Activated CD8-positive, alpha-beta T cell treated with anti-CD3 and anti-CD28 coated beads for 36 hours (primary cell): ENCODE measurements at places on chromosomes 5 and 9. TPM values are rescaled to one million over a fixed set of nuclear protein-coding genes. Genes with fewer than 3 reads are reported as not detected.

The CDX1 gene
- not detected for total RNA-seq

DNA sequence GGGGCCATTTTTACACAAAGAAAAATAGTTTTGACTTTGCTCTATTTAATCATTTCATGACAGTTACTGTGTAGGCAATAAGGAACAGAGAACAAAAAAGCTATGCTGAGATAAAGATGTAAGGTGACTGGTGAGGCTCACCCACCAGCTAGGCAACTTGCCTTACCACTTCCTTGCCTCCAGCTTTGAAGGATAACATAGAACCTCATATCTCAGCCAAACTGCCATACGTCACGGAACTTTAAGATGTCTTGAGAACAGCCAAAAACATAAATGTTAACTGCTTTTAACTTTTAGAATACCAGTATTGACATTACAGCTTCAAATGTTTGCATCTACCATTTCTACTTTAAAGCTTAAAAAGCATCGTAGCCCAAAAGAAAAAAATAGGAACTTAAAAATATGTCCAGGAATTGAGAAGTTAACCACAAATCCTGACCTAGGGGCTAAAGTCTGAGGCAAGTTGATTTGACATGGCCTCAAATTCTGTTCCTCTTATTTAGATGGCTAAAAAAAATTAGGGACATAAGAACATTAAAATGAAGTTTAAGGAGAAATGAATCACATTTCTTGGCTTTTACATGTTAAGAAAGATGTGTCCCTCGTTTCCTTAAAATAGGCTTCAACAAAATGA is 7.7 kb upstream of the GCNT4 start:
- H3K27me3 ChIP-seq = no peaks in the 10 kb centered on the region
- peak; percentile 68 for DNase-seq
- H3K4me1 ChIP-seq = peaks cover 79% of the 10 kb centered on the region
- H3K27ac ChIP-seq = peak overlapping the region; percentile 94
- peaks cover 14% of the 10 kb centered on the region for H3K36me3 ChIP-seq

DNA sequence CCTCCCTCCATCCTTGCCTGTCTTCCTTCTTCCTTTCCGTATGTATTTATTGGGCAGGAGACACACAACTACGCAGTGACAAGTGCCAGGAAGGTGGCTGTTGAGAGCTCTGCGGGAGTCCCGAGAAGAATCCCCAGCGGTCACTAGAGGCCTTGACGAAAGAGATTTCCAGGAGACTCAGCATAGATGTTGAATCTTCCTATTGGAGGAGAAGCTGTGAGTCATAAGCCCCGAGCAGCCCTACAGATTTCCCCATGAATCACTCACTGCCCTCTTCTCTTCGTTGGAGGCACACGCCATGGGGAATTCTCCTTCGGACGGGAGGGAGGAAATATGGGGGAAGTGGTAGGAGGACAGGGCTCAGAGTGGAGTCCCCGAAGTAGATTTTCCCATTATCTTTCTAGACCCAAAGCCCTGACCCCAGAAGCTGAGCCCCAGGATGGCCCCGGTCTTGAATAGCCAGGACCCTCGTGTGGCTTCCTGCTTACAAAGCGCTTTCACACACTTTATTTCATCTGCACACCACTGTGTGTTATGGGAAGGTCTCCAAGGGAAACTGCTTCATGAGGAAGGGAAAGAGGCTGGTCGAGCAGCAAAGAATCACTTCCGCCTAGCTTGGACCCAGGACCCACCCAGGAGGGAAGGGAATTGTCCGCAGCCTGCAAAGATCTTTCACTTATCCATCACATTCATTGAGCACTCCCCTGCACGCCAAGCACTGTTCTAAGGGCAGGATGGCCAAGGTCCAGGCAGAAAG is 12.7 kb downstream of the DUSP1 start:
- DNase-seq = no peak
- H3K27me3 ChIP-seq = no peaks in the 10 kb centered on the region
- H3K4me3 ChIP-seq = no peak overlapping the region
- no peaks in the 10 kb centered on the region for H3K36me3 ChIP-seq
- no peaks in the 10 kb centered on the region for H3K4me1 ChIP-seq
- H3K27ac ChIP-seq = no peak overlapping the region

DNA sequence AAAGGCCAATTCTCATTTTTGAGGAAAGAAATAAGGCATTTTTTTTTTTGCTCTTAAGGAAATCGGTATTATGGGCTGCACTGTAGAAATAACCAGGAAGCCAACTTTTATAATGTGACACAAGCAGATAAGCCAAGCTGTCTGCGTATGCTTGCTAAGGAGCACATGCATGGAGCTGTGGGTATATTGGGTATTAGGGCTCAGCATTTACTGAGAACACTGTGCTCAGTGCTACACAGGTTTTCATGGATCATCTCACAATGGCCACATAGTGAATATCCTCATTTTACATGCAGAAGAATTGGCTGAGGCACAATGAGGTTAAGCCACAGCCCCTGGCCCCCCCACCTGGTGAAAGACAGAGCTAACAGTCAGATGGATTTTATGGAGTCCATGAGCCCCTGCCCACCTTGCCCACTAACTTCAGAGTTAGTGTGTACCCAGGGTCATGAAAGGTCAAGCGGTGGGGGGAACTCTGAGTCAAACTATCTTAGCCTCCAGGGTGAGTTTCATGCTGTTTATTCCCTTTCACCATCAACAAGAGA is 204.8 kb downstream of the SPATA31A6 start:
- H3K27me3 ChIP-seq = no peaks in the 10 kb centered on the region
- no peaks in the 10 kb centered on the region for H3K4me1 ChIP-seq
- no peak for DNase-seq
- no peak overlapping the region for H3K27ac ChIP-seq
- no peak overlapping the region for H3K4me3 ChIP-seq

The SPATA31A3 gene
- not detected for total RNA-seq
